ENCODE measurements at places on chromosomes 13 and 19.

- no peak for DNase-seq
These were observed 17.3 kb upstream of the SLC15A1 start for GRCh38 chr13:98769736-98770135.

DNA sequence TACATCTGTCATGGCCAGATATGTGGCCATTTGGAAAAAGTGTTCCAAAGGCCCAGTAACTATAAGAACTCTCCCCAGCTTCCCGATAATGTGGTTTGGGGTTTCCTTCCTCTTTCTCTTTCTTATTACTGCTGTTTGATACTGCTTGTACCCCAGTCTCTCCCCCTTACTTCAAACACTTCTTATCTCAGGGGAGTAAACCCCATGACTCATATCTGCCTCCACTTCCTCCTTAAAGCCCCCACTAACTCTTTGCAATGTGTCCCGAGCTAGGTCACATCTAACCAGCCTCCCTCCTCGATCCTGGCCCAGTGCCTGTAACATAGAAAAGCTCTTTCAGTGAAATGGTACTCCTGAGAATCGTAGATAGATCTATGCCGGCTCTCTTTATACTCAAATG is 82.4 kb upstream of the STARD13 start:
- DNase-seq: no peak

DNA sequence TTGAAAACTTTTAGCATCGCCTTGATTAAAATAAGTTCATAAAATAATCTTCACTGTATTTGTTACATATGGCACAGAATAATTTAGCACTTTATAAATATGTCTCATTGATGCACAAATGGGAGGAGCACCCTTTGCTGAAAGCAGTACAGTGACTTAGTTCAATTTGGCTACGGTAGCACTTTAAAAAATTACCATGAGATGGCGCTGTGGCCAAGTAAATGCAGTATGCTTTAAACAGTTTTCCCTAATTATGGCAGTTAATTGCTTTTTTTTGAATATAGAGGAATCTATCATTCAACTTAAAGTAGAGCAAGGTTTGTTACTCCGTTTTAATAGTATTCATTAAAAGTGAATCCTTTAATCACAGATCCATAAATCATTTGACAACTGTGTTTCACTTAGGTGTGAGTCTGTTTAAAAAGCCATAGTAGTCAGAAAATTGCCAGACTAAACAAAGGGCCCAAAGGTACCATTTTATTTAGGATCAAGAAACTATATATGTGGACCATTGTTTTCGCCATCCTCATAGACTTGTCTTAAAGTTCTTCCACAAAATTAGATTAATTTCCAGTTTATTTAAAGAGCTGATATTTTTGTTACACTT is 34.7 kb upstream of the ESD start:
- no peak for DNase-seq

DNA sequence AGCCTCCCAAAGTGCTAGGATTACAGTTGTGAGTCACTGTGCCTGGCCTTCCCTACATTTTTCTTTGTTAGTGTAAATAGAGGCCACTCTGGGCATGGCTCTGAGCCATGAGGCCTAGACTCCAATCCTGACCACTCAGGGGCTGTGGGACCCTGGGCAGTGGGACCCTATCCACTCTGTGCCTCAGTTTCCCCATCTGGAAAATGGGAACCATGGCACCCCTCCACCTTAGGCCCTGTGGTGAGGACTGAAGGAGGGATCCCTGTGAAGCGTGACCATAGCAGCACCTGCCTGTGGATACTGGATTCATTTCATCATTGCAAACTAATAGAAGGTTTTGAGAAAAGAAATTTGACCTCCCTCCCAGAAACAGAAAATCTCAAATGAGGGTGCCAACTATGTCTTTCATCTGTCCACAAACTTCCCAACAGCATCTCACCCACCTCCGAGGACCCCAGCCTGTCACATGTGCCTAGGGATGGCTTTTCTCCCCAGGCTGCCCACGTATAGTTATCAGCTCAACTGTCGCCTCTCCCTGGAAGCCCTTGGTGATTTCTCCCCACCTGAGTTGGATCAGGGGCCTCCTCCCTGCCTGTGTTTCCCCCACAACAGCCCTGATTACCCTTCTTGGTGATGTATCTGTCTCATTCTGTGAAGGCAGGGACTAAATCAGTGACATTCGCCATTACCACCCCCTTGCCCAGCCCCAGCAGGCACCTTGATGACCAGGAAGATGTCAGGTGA is 5.6 kb downstream of the ANGPTL8 start:
- no peak for DNase-seq

DNA sequence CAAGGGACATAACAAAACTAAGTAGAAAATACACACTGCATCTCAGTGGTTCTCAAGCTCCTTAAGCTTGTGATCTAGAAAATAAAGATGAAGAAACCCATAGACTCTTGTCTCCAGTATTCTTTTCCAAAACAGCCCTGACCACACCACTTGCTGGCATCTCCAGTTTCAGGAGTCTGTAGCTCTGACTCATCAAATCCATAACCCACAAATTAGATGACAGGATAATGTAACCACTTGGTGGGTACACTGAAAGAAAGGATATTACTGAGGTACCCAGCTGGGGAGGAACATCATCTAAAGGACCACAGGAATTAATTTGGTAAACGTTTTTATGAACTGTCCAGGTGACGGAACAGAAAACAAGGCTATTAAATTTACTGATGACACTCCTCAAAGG is 214.7 kb downstream of the VWA8 start:
- no peak for DNase-seq

DNA sequence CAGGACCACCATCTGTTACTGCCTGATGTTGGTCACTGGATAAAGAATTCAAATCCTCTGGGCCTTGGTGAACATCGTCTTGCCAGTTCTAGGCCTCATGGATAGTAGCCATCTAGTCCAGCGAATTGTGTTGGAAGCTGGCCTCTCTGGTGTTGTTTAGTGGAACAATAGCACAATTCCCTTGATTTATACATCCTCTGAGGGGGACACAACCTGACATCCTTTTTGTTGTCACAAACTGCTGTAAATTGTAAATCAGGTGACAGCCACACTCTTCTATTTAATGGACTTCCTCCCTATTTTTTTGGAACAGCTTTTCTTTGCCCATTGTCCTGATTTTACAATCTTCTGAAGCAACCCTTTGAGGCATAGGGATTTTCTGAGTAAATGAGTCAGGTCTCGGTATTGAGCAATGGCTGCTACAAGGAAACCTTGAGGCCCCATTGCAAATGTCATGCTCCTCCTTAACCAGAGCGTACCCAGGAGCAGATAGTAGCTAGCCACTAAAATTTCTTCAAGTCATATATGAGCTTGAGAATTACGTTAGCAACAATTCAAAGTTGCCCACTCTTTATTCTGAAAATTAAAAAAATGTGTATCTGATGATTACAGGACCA is 263.3 kb downstream of the COG6 start:
- DNase-seq: no peak

GRCh38 chr19:53977429-53977990 is 13.9 kb upstream of the CACNG6 start:
- no peak for DNase-seq

- no peak for DNase-seq
These were observed 113.3 kb downstream of the SIPA1L3 start for GRCh38 chr19:38020311-38020710.

DNA sequence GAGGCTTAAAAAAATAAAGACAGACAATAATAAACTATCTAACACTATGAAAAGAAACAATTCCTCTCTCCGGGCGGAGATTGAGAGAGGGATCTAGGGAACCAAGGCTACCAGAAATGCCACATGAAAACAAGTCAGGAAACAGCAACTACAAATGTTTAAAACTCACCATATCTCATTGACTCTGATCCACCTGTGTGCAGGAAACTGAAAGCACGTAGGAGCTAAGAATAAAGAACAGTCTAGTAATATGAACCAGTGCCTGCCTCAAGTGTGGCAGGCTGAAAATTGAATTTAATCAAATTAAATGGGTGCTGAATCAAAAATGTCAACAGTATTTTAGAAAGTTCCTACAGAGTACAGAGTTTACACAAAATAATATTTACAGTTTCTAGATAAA is 1701.0 kb downstream of the SLITRK5 start:
- DNase-seq: no peak
